Globus pallidus (tissue), 1 donor: ENCODE measurements at places on chromosomes 16 and 17.

GRCh38 chr16:48611329-48612137 lies 1.6 kb upstream of the N4BP1 start:
- DNase-seq = no peak

GRCh38 chr16:30748634-30749445 lies 615 bp downstream of the PHKG2 start:
- no peak for DNase-seq

DNA sequence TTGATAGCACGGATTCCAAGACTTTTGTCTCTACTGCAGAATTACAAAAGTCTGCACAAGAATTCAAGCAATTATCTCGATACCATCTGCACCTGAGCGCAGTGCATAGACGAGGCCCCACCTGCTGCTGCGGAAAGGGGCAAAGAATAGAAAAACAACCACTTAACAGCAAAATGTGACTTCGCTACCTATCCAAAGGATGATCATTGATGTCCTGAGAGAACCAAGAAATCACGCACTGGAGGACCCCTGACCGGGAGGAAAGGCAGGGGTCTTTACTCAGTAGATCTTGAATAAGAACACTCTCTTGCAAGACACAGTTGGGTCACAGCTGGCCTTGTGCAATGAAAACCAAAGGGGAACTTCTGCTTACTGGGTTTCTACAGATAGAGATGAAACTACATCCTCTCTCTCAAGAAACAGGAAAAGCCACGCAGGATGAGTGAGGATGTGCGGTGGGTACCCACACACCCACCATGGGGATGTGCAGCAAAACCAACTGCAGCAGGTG lies 147.4 kb upstream of the RPH3AL start:
- DNase-seq = no peak

- no peak for DNase-seq
Observed at GRCh38 chr16:64749346-64749745, 372.5 kb downstream of the CDH11 start.

DNA sequence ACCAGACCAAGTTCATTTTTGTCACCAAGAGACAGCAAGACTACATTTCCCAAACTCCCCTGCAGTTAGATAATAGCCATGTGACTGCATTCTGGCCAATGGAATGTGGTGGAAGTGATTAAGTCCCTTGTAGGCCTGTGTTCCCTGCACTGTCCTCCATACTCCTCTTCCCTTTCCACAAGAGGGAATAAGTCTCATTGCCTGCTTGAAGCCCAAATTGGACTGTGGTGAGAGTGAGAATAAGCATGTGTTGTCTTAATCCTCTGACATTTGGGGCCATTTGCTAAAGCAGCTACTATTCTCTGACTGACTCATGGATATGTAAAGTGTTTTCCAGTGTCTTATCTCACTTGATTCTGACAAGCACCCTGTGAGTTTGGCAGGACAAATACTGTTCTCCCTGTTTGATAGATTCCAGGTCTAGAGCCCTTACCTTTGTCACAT lies 20.7 kb downstream of the PIK3R6 start:
- no peak for DNase-seq

- no peak for DNase-seq
Observed at GRCh38 chr17:72754513-72754912, 338.0 kb downstream of the SLC39A11 start.

DNA sequence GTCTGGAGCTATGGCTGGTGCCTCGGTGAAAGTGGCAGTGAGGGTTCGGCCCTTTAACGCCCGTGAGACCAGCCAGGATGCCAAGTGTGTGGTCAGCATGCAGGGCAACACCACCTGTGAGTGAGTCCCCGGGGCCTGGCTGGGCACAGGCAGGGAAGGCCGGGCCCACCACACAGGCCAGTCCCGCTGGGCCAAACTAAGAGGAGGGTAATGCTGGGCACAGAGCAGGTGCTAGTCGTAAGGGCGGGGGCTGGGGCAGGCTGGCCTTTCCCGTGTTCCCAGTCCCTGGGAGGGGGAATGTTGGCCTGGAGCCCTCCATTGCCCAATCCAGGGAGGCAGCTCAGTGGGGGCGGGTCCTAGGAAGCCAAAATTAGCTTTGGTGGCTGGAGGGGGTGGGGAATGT lies 2.5 kb downstream of the KIF1C start:
- no peak for DNase-seq

- no peak for DNase-seq
Observed at GRCh38 chr17:6508519-6509030, 47.8 kb downstream of the PITPNM3 start.

- DNase-seq = no peak
Observed at GRCh38 chr16:64532691-64533090, 589.2 kb downstream of the CDH11 start.
